Stimulated activated CD8-positive, alpha-beta memory T cell treated with anti-CD3 and anti-CD28 coated beads, Interleukin-4, amount 100 ng/mL, for 4 hours (primary cell): ENCODE measurements at places on chromosomes 13 and 19.

GRCh38 chr19:40598121-40598917, 2.9 kb upstream of the LTBP4 start:
- DNase-seq: peak; percentile 69

- no peak for DNase-seq
These were observed 376.5 kb downstream of the KLF12 start for GRCh38 chr13:73757481-73758233.

- DNase-seq: no peak
These were observed 591 bp downstream of the ZNF823 start for GRCh38 chr19:11737964-11738745.

DNA sequence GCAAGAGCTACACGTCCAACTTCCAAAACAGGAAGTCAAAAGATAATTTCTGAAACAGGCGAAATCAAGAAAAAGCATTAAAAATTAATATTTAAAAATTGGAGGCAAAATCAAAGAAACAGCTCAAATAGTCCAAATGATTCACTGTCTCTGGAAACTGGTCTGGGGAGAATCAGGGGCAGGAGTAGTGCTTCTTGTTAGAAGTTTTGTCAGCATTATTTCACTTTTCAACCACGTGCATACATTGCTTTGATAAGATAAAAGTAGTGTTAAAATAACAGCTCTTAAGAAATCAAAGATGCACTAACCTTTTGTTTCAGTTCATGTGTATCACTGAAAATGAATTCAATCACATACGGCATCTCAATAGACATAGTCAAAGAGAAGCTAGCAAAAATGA, 53.8 kb downstream of the PARP4 start:
- no peak for DNase-seq

DNA sequence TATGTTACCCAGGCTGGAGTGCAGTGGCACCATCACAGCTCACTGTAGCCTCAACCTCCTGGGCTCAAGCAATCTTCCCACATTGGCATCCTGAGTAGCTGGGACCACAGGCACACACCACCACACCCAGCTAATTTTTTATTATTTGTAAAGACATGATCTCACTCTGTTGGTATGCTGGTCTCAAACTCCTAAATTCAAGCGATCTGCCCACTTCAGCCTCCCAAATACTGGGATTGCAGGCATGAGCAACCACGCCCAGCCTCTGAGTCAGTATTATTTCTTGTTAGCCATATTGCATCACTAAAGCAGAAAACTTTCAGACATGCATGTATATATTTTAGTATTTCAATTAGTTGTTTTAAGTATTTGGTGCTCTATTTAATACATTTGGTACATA, 376.4 kb downstream of the GPC6 start:
- DNase-seq: no peak

GRCh38 chr13:89988206-89988605, 1359.3 kb upstream of the MIR17HG start:
- DNase-seq: no peak

DNA sequence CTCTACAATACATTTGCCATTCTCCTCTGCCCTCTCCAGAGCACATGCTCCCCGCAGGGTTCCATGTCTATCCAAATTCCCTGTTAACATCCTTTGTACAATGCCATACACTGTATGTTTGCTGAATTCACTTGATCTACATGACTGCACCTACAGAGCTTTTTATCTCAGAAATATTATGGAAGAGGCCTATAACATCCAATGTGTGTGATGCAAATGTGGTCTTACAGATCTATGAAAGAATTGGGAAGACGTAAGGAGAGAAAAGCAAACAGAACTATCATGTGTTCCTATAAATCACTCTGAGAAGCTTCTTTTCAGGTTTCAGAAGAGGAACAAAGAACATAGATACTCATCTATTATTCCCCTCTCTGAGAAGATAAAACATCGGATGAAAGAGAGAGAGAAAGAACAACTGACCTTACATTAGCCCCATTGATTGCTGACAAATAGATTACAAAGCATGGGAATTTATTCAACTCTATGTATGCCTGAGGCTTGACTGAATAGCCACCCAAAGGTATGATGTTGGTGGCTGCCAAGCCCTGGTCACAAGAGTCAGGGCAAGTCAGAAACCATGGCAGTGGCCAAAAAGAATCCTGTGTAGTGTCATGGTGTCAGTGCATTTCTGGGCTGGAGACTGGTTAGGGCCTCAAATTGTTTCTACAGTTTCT, 425.2 kb downstream of the FOXO1 start:
- DNase-seq: no peak

- DNase-seq: no peak
These were observed at the start of gene CXCL17 for GRCh38 chr19:42442833-42443232. CXCL17 (minus strand) TSS chr19:42442946; CDS start chr19:42442832, 114 bp downstream.

GRCh38 chr19:351976-352625, 7.5 kb upstream of the MIER2 start:
- DNase-seq: no peak

GRCh38 chr13:62302341-62302740, 886.7 kb upstream of the PCDH20 start:
- no peak for DNase-seq

- DNase-seq: no peak
These were observed 965 bp downstream of the TTC9B start for GRCh38 chr19:40217027-40217810.

GRCh38 chr19:55305491-55305890, 19.6 kb downstream of the TMEM150B start:
- no peak for DNase-seq

- DNase-seq: no peak
These were observed 7.0 kb upstream of the MAP2K2 start for GRCh38 chr19:4130744-4131438.

DNA sequence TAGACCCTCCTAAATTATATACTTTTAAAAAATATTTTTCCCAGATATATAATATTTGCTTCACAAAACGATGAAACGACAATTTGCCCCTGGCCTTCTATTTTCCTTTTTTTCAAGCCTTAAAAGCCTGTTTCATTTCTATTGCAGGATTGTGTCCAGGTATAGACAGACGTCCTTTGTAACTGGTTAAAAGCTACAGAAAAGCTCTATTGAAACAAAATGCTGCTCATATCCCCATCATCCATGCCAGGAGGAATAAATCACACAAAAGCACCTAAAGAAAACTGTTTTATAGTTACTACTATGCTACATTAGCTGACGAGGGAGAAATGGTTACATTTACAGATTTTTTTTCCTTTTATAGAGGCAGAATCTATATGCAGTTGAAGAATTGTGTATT, 765.1 kb downstream of the DIAPH3 start:
- DNase-seq: no peak

DNA sequence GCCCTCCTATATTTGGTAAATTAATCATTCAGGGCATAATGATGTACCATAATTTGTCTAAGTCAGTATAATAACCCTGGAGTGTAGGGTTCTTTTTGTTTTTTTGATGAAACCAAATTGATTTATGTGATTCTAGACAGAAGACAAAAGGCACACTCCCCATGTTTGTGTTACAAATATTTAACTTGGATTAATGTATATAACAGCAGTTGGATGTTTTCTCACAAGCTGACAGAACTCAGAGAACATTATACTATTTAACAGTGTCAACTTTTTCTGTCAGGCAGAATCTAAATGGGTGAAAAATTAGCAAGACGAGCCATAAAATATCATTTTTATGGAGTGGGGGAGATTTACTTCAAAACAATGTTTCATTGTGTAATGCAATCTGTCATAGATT, 15.2 kb downstream of the CBY2 start:
- no peak for DNase-seq

DNA sequence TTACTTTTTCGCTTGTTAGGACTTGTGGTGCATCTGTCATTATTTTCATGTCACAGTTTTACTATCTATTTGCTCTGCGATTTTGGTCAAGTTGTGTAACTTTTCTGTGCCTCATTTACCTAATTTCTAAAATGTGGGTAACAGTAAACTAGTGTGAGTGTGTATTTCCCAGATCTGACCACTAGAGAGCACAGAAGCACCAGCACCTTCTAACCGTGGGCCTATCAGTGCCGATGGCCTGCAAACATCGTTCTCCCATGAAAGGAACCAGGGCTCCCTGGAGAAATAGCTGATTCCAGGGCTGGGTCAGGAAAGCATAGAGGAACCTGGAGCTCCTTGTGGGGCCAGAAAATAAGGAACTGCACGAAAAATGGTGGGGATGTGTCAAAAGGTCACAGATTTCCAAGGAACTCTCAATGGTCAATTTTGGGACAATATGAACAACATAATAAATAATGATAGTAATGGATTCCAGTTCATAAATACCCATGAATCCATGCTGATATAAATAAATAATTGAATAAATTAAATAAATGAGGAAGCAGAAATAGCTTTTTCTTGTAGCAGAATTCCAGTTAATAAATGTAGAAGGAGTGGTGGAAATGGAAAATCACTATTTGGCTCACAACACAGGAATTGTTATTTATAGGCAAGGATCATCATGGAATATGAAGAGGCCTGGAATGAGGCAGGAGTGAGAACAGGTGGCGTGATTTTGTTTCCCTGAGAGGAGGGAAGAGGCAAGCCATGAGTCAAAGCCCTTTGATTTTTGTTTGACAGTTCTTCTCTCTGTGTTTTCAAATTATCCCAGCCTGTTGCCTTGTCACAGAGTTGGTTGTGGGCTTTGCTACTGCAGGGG, 31.1 kb downstream of the CEACAM8 start:
- no peak for DNase-seq

DNA sequence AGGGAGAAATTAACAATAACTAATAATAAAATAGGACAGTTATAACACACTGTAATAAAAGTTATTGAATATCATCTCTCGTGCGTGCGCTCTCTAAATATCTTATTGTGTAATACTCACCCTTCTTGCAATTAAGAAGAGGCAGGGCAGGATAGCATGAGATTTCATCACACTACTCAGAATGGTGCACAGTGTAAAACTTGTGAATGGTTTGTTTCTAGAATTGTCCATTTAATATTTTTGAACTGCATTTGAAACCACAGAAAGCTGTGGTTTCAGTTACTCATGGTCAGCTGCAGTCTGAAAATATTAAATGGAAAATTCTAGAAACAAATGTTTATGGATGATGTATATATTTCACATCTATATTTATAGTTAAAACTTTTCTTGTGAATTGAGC, 161.1 kb downstream of the DCT start:
- DNase-seq: no peak

DNA sequence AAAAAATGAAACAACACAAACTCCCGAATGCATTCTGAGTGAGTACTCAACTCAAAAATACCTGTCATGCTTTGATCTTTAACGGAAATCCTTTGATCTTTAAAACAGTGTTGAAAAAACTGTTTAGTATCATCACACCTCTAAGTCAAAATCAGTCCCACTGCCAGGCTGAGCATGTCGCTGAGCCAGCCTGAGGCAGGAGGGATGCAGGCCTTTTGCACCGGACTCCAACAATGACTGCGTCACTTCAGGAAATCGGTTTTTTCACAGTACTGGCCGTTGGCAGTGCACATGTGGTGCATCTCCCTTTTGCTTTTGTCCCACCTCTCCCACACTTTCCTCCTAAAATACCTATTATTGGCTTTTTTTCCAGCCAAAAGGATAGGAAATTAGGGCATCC, 78.2 kb downstream of the SHISA2 start:
- no peak for DNase-seq

- no peak for DNase-seq
These were observed 76.2 kb downstream of the SOX1 start for GRCh38 chr13:112143046-112143752.

DNA sequence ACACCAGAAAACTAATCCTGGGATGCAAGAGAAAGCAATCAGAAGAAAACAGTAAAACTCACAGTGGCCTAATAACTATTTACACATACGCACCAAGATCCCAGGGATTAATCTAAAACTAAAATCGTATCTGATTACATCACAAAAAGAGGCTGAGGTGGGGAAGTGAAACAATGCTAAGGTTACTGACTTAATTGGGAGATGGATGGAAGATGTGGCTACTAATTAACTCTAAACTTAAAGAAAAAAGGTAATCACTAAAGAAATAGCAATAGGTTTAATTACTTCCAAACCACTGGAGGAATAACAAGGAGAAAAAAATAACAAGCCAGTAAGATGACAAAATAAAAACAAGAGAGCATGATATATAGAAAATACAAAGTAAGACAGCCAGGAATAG, 50.4 kb downstream of the NUFIP1 start:
- DNase-seq: no peak

- peak; percentile 47 for DNase-seq
These were observed 12.4 kb downstream of the TMEM143 start for GRCh38 chr19:48351341-48351752.

GRCh38 chr19:41947091-41947490, 12.0 kb downstream of the RABAC1 start:
- no peak for DNase-seq

DNA sequence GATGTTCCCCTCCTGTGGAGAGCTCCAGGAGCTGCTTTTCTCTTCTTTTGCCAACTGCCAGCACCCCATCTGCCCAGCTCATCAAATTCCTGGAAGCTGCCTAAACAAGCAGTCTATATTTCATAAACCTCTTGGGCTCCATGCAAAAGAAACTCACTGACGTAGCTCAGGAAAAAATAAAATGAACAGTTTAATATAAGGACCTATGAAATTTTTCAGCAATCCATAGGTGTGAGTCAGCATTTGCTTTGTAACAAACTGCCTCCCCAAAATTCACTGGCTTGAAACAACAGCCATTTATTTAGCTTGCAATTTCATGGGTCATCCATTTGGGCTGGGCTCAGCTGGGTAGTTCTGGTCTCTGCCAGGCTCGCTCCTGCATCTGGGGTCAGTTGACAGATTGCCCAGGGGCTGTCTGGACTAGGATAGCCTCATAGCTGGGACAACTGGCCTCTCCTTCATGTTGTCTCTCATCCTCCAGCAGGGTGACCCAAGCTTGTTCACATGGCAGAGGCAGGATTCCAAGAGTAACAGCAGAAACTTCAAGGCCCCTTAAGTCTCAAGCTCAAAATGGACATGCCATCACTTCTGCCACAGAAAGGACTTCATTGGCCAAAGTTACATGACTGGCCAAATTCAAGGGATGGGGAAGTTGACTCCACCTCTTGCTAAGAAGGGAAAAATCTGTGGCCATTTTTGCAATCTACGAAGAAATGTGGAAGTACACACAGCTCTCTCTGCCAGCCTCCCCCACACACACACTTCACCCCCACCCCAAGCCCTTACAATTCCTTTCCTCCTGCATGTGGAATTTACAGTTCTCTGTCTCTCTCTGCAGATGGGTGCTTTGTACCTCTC, 7.9 kb upstream of the PVR start:
- DNase-seq: no peak

GRCh38 chr13:94335761-94336526, 143.5 kb downstream of the DCT start:
- DNase-seq: no peak

GRCh38 chr13:22777207-22777606, 403.6 kb upstream of the SGCG start:
- DNase-seq: no peak

- DNase-seq: peak; percentile 66
These were observed 7.1 kb upstream of the NFIC start for GRCh38 chr19:3359015-3359918.
